ENCODE measurements at places on chromosomes 16 and 17.

DNA sequence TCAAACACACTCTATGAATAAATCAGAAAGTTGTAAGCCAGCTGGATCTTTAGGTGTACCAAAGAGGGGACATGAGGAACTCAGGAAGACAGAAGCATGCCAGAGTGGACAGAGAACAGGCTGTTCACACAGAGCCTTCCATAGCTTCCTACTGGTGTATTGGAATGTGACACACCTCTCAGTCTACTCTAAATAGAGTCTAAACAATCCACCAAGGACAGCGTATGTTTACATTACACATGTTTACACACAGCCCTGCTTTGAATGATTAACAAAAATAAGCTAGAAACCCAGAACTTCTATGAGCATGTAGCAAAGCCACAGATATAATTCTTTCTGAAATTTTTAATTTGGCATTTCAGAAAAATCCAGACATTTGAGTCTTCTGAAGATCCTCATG lies 1279.0 kb upstream of the CDH8 start:
- DNase-seq: no peak

- no peak for DNase-seq
Measured at GRCh38 chr17:20236578-20237227, 227.5 kb downstream of the SPECC1 start.

DNA sequence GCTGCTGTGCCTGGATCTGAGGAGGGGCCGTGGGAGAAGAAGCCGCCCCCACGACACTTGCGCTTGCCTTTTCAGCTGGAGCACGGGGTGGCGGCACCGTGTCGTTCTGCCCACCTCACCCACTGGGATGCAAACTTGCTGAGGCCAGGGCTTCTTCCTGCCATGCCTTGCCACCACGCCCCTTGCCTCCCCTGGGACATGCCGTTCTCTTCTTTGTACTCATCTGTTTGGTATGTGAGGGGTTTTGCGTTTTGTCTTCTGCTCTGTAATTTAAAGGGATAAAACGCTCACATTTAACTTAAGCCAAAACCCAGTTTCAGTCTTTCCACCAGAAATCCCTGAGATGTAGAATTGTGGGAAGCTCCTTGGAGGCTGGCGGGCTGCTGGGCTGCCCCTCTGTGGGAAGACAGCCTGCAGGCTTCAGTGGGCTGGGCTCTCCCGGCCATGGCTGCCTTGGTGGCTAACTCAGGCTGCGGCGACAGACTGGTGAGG lies 180.2 kb downstream of the RPTOR start:
- DNase-seq: no peak

GRCh38 chr16:12587170-12587569 lies 216.5 kb downstream of the CPPED1 start:
- no peak for DNase-seq

GRCh38 chr16:72837846-72838585 lies 209.9 kb downstream of the ZFHX3 start:
- DNase-seq: no peak

- DNase-seq: peak; percentile 37
Measured at GRCh38 chr16:46972429-46973206, 856 bp downstream of the DNAJA2 start.

- no peak for DNase-seq
Measured at GRCh38 chr16:52751035-52751434, 204.1 kb upstream of the TOX3 start.

DNA sequence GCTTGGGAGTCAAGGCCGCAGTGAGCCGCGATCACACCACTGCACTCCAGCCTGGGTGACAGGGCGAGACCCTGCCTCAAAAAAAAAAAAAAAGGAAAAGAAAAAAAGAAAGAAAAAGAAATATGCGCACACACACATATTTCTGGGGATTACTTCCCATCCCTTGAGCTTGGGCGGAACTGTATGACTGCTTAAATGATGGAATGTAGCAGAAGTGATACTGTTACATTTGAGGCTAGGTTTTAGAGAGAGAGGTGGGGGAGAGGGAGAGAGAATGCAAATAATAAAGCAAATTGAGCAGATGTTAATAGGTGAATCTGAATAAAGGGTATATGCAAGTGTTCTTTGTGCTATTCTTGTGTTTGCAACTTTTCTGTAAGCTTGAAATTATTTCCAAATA lies 12.0 kb upstream of the USP32 start:
- DNase-seq: no peak

GRCh38 chr16:14600164-14600563 lies 29.9 kb downstream of the PARN start:
- no peak for DNase-seq

- no peak for DNase-seq
Measured at GRCh38 chr16:19463468-19464315, 46.0 kb downstream of the TMC5 start.

GRCh38 chr16:23081675-23082119 lies 67.6 kb downstream of the USP31 start:
- DNase-seq: no peak

GRCh38 chr17:78117027-78117981 lies 11.3 kb downstream of the TMC6 start:
- DNase-seq: no peak

DNA sequence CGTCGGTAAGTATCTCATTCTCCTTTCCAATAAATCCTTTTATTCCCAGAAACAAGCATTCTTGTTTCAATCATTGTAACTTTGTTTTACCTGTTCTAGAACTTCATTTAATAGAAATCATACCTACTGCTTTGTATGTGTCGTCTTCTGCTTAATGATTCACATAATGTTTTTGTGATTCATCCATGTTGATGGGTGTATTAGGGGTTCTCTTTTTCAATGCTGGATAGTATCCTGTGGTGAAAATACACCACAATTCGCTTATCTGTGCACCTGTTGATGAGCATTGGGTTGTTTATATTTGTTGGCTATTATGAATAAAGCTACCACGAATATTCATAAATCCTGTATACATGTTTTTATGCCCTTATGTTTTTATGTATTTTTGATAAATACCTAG lies 703.2 kb downstream of the MAF start:
- no peak for DNase-seq

DNA sequence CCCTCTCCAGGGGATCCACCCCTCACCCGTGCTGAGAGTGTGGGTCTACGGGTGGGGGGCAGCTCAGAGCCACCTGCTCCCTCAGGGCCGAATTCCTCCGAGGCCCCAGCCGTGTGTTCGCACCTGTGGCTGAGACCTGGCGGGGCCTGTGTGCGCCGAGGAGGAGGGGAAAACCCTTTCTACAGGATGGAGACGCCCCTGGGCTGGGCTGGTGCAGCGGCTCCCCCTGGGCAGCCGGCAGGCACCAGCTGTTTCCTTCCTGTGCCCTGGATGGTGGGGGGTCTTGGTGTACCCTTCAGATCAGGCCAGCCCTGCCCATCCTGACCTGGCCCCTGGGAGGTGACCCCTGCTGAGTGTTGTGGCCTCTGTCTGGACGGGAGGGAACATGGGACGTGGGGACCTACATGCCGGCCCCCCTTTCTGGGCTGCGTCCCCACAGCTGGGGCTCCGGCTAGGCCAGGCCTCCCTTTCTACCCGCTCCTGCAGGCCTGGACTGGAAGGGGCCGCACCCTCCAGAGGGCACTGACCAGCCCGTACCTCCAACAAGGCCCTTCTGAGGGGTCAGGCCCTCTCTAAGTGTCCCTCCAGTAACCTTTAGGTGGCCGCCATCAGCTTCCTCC lies 28.3 kb upstream of the PABPN1L start:
- no peak for DNase-seq

DNA sequence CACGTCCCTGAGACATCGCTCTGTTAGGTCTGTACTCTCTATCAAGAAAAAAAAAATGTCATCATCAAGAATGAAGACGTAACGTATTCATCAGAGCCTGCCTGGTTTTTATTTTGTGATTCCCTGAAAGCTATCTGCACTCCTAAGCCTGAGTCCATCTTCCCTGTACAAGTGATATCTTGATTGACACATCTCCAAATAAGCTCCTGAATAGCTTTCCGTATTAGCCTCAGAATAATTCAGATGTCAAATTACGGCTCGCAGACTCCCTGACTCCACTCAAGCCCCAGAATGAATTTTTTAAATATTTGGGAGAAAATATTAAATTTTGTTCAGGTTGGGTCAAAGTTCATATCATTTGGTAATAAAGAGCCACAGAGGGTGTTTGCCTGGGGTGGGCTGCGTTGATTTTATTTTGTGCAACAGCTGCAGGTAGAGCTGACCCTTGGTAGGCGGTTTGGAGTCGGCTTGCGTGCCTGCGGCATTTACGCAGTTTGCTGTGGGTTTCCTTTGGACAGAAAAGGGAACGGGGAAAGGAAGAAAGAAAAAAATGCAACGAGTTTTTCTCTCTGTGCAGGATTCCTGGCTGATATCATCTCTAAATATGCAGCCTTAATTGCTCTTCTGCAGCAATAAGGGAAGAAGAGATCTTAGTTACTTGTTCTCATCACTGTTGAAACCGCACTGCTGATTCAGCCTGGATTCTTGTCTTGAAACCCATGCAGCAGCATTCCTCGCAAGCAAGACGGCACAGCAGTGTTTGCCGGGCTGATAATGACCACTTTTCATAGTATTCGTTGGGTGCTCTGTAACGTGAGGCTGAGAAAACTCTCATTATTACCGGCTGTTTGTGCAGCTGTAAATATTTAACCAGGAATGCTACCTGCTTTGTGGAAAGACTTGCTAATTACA lies 114.7 kb downstream of the IRX3 start:
- no peak for DNase-seq

GRCh38 chr16:23859713-23860269 lies 24.0 kb downstream of the PRKCB start:
- no peak for DNase-seq

- no peak for DNase-seq
Measured at GRCh38 chr16:64162613-64163375, 959.1 kb downstream of the CDH11 start.

GRCh38 chr16:25097276-25097975 lies 14.1 kb upstream of the LCMT1 start:
- no peak for DNase-seq

- no peak for DNase-seq
Measured at GRCh38 chr17:66920950-66921349, 43.6 kb upstream of the CACNG4 start.

DNA sequence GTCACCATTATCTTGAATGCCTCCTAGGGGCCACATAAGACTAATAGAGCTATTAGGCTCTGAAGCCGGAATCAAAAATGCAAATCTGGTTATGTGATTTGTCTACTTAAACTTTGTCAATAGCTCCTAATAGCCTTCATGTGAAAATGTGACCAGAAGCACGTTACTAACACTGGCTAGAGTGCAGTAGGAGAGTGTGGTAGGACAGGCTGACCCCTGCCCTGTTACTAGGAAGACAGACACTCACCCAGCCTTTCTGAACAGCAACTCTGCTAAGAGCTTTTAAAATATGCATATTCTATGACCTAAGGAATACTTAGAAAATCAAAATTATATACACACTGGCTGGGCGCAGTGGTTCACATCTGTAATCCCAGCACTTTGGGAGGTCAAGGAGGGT lies 26.3 kb downstream of the CENPV start:
- DNase-seq: no peak

All from CD8-positive, alpha-beta memory T cell (primary cell).